ENCODE measurements at places on chromosomes 6 and 20.

GRCh38 chr6:1622220-1622850 lies 12.6 kb downstream of the FOXC1 start:
- DNase-seq: no peak

DNA sequence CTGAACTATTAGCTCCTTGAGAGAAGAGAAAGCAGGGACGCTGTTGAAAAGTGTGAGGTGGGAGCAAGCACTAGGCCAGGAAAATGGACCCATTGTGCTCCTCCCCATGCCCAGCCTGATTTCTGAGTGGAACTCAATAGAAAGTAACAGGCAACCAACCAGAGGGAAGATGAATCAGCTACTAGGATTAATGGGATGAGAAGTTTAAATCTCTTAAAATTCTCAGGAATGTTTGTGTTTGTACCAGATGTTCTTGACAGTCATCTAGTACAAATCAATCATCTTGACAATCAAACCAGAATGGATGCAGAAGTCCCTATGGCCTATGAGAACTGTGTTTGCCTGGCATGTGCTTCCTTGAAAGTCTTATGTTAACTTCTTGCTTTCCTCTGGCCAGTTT lies 48.9 kb downstream of the HDDC2 start:
- no peak for DNase-seq

GRCh38 chr20:21154692-21155091 lies 28.8 kb downstream of the KIZ start:
- DNase-seq: no peak

GRCh38 chr6:8435845-8436168 lies 462 bp upstream of the SLC35B3 start:
- no peak for DNase-seq

DNA sequence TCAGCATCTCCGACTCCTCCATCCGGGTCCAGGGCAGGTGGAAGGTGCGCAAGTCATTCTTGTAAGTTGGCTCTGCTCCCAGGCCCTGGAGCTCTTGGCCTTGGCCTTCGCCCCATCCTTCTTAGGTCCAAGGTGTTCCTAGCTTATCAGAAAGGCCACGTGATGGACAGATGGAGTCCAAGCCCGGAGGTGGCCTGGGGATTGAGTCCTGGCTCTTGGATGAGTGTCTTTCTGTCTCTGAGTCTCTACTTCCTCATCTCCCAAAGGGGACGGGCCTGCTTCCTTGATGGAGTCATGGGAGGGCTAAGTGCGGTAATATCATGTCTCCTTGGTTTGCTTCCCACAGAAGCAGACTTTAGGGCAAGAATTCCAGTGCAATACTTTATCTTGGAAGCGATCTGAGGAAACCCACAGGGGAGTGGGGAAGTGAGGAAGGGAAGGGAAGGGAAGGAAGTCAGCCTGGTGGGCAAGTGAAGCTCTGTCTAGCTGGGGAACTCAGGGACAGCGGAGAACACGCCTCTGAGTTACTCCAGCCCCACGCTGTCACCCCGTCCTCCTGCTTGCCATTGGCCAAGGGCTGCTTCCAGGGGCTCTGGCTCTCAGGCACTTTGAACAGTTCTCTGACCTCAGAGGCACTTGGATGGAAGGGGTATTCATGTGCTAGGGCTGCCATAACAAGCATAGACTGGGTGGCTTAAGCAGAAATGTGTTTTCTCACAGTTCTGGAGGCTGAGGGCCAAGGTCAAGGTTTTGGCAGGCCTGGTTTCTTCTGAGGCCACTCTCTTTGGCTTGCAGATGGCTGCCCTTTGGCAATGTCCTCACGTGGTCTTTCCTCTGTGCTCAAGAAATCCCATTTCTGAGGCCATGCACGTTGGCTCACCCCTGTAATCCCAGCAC lies 4.8 kb downstream of the LBP start:
- DNase-seq: no peak

GRCh38 chr6:53815381-53816119 lies 20.7 kb downstream of the LRRC1 start:
- no peak for DNase-seq

GRCh38 chr6:130377915-130378314 lies 12.1 kb downstream of the TMEM200A start:
- no peak for DNase-seq

- no peak for DNase-seq
Measured at GRCh38 chr6:76677017-76677416, 604.6 kb upstream of the IMPG1 start.

- no peak for DNase-seq
Measured at GRCh38 chr6:34095136-34095505, 50.8 kb downstream of the GRM4 start.

GRCh38 chr6:22372922-22373321 lies 76.1 kb upstream of the PRL start:
- no peak for DNase-seq

DNA sequence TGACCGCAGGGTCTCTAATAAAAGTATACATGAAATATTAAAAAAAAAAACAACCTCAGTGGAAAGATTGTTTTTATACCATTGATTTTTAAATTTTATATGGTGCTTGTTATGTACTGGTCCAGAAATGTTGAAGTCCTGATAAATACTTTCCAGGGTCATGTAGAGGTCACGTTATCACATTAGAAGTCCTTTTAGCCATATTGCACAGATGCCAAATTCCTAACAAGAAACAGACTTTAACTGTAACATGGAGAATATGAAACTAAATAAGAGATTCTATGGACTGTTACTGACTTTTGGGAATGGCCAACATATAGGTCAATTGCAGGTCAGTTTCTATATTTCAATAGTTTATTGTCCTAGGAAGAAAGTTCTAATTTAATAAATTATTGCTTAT lies 89.0 kb downstream of the ADGRB3 start:
- DNase-seq: no peak

DNA sequence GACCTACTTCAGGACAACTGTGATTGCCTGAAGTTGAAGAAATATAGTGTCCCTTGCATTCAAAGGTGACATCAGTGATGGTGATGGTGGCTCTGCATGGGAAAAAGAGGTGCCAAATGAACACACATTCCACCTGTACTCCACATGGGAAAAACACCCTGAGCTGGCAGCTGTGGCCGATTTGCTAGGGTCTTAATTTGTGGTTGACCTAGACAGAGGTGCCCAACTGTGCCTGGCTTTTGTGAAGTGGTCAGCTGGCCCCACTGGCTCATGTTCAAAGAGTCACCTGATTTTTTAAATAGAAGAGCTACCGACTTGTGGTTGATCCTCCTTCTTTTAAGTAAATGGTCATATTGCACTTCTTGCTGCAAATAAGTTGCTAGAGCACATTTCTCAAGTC lies 7.6 kb upstream of the GCNT2 start:
- DNase-seq: no peak

DNA sequence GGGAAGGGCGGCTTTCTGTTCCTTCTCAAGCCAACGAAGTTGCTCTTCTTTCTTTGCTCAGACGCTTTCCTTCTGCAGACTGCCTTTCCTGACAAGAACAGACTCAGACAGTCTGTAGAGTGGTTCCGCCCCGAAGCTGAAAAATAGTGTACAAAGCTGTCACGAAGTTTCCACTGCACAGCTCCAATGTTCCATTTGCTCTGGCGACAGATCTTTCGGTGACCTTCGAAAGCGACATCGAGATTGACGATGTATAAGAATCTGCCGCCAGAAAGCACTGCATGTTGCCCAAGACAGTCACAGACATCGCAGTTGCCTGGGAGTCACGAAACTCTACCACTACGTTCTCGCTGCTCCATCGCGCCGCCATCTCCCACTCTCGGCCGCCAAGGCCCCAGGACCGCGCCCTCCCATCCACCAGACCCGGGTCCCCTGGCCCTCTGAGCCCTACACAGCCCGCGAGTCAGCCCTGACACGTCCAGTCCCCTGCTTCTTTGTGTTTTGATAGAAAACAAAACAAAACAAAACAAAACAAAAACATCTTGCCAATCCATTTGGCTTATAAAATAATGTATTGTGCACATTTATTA lies 42.1 kb upstream of the ZNF184 start:
- DNase-seq: no peak

- DNase-seq: no peak
Measured at GRCh38 chr6:95084867-95085266, 492.5 kb upstream of the MANEA start.

GRCh38 chr6:20911712-20912111 lies 377.5 kb downstream of the CDKAL1 start:
- DNase-seq: no peak

DNA sequence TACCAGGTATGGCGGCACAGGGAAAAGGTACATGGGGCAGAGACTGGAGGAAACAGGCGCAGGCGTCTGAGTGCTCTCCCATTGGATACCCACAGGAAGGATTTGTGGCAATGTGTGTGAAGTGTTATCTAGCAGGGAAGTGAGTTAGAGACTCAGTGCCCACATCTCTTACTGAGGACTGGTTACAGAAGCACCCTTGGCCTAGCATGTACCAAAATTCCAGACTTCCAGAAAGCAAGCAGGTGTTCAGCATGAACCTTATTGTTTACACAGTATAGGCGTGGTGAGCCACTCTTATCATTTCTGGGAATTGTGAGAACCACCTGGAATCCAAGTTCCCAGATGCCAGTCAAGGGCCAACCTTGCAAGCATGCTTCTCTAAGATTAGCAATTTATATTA lies 14.2 kb downstream of the MANBAL start:
- DNase-seq: no peak

- DNase-seq: no peak
Measured at GRCh38 chr20:48841196-48841874, 13.5 kb upstream of the PREX1 start.

GRCh38 chr6:26197636-26197932 lies 110.4 kb downstream of the HFE start:
- DNase-seq: no peak

- DNase-seq: no peak
Measured at GRCh38 chr6:72709431-72709830, 87.6 kb downstream of the KCNQ5 start.

GRCh38 chr6:38322138-38322537 lies 317.6 kb downstream of the BTBD9 start:
- DNase-seq: no peak

DNA sequence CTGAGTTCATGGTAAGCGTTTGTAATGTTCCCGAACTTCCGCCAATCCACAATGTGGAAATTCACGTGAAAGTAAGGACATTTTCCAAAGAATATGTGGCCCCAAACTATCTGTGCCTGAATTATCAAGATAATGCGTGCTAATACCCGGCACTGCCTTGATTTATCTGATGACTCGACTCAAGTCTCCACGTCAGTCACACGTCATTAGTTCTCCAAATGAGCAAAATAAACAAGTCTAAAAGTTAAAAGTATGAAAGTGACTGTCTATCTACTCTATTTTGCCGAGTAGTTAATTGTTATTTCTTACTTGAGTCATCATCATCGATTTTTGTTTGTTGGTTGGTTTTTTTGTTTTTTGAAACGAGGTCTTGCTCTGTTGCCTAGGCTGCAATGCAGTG lies 21.7 kb upstream of the FOXC1 start:
- no peak for DNase-seq

DNA sequence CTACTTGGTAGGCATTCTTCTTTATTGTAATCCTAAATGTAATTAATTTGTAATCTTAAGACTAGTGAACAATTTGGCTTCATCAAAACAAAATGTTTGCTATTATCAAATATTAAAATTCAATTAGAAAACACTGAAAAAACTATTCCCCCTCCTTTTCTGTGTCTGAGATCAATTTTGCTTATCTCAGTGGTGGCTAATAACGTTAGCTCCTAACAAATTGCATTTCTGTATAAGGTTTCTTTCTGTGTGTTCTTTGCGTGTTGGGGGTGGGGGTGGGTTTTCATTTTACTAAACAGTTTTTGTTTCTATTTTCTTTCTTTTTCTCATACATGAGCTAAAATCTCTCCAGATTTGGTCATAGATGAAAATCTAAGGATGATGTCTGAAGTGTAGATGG lies 54.0 kb upstream of the EYA4 start:
- DNase-seq: no peak

DNA sequence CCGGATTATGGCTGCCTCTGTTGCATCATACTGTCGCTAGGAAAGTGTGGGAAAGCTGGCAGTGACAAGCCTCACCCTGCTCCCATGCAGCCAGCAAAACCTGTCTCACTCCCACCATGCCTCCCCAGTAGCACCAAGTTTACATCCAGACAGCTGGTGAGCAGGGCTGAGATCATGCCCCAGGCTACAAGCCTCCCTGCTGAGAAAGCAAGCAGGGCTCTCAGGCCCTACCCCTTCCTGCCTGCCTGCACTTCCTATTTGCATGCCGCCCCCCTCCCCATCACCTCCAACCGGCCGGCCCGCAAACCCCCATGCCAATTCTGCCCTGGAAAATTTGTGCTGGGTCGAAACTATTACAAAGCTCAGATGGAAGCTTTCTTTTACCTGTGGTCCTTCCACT lies 408.2 kb upstream of the FKBP1C start:
- DNase-seq: no peak

GRCh38 chr20:50356525-50356885 lies 153.7 kb upstream of the PTPN1 start:
- DNase-seq: no peak

DNA sequence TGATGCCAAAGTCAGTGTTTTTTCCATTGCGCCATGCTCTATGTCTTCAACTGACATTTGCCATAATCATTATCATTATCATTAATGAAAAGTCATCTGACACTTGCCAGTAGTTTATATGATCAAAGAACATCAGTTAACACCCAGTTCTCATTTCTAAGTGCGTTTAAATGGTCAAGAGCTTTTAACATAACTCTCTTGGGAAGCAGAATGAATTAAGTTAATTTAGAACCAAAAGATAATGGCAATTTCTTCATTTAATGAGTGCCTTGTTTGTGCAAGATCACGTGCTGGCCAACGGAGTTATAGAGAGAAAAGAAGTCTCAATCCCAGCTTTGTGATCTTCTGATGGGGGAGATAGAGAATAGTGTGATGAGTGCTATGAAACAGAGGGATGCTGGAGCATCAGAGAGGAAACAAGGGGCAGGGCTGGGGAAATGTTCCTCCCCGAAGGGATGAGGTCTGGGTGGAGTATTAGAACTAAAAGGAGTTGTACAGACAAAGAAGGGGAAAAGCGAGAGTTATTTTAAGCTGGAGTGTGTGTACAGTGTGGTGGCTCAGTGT lies 20.3 kb downstream of the ANKS1A start:
- DNase-seq: no peak

DNA sequence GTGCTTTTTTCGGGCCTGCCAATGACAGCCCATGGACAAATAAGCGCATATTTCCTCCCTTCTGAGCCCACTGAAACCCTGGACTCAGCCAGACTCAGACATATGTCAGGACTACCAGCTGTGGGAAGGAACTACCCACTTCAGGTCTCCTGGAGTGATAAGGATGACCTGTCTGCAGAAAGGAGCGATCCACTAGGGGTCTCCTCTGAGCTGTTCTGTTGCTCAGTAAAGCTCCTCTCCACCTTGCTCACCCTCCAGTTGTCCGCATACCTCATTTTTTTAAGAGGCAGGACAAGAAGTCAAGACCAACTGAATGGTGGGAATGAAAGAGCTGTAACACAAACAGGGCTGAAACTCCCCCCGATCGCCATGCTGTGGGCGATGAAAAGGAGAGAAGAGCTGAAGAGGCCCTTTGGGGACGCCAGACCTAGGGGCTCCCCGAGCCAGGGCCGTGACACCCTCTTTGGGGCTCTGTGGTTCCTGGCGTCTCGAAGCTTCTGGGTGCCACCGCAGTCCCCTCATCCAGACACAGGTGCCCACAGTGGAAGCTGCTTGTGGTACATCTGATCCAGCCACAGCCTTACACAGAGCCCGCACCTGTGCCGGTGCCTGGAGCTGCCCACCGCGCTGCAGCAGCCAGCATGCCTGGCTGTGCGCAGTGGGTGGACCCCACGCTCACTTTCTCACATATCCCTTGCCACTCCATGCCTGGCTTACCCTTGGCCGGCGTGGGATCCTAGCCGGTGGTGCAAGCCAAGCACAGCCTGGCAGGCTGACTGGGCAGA lies 68.8 kb downstream of the EYS start:
- no peak for DNase-seq

- DNase-seq: no peak
Measured at GRCh38 chr6:17948725-17949124, 38.7 kb downstream of the KIF13A start.

Measured in stimulated activated CD4-positive, alpha-beta T cell treated with anti-CD3 and anti-CD28 coated beads, Interleukin-1b, Interleukin-23, amount 100 ng/mL, for 4 hours (primary cell).